ENCODE measurements at places on chromosomes 6 and 20.

- DNase-seq, result no peak
These were observed 665.6 kb downstream of the DHX35 start for GRCh38 chr20:39627765-39628164.

GRCh38 chr20:50400705-50401586 lies 109.2 kb upstream of the PTPN1 start:
- no peak for DNase-seq

GRCh38 chr6:50549026-50549425 lies 164.3 kb upstream of the TFAP2D start:
- peak; percentile 70 for DNase-seq

DNA sequence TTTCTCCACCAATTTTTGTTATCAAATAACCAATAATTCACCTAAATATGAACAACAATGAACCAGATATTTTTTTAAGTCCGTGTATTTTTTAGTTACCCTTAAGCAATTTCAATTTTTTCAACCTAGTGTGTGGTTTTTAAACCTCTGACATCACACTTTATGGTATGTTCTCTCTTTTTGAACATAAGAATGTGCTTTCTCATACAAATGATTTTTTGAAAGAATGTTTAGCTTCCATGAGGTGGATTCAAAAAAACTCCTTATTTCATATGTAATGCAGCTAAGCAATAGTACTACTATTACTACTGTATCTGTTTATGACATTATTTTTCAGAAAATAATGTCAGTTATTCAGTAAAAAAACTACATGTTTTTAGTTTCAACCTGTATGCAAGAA lies 19.4 kb upstream of the MEI4 start:
- DNase-seq, result no peak

DNA sequence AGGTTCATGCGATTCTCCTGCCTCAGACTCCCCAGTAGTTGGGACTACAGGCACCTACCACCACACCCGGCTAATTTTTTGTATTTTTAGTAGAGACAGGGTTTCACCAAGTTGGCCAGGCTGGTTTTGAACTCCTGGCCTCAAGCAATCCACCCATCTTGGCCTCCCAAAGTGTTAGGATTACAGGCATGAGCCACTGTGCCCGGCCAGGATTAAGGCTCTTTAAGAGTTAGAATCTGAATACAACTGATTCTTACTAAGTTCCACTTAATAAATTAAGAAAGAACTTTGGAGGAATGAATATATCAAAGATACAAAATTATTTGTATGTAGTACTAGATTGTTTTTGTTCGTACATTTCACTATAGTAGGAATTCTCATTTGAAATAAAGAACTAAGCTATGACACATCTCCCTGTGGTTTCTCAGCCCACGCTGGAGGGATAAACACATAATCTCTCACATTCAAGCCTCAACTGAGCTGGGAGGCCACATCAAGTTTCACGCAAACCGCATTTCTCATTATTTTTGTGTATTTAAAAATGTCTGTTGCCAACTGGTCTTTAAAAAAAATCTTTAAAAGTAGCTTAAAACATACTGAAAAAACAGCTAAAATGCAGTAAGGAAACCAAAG lies 34.2 kb downstream of the DTNBP1 start:
- no peak for DNase-seq

GRCh38 chr6:47485491-47486135 lies 8.0 kb downstream of the CD2AP start:
- DNase-seq, result no peak

DNA sequence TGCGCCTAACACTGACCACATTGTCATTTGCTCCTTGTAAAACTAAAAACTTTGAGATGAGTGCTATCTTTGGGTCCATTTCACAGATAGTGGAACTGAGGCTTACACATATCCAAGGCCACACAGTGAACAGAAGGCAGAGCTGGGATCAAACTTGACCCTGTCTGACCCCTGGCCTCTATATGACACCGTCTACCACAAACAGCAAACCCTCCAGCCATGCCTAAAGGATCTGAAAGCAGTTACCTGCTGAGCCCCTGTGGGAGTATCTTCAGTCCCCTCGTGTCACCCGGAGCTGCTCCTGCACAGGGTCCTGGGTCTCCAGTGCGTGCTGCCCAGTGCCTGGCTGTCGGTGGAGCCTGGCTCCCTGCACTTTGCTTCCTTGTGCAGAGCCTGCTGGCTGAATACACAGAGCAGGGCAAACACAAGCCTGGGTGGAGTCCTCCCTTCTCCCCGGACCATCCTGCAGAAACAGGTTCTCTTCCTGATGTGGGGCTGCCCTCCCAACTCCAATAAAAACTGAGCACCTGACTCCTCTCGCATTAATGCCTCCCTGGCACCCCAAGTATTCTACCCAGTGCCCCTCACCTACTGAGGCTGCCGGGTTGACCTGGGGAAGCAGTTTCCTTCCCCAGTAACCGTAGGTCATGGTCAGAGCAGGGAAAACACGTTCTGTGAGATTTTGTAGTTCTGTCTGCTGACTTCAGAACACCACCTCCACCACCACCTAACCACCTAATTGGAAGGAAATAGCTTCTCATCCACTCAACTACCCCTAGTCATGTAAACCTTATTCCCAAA lies at the start of gene BCAS1:
TSS of gene BCAS1 (minus strand) at position 408 of the 801 bp plus-strand sequence. CDS start 11,876 bp downstream, outside the sequence.
- DNase-seq, result no peak

DNA sequence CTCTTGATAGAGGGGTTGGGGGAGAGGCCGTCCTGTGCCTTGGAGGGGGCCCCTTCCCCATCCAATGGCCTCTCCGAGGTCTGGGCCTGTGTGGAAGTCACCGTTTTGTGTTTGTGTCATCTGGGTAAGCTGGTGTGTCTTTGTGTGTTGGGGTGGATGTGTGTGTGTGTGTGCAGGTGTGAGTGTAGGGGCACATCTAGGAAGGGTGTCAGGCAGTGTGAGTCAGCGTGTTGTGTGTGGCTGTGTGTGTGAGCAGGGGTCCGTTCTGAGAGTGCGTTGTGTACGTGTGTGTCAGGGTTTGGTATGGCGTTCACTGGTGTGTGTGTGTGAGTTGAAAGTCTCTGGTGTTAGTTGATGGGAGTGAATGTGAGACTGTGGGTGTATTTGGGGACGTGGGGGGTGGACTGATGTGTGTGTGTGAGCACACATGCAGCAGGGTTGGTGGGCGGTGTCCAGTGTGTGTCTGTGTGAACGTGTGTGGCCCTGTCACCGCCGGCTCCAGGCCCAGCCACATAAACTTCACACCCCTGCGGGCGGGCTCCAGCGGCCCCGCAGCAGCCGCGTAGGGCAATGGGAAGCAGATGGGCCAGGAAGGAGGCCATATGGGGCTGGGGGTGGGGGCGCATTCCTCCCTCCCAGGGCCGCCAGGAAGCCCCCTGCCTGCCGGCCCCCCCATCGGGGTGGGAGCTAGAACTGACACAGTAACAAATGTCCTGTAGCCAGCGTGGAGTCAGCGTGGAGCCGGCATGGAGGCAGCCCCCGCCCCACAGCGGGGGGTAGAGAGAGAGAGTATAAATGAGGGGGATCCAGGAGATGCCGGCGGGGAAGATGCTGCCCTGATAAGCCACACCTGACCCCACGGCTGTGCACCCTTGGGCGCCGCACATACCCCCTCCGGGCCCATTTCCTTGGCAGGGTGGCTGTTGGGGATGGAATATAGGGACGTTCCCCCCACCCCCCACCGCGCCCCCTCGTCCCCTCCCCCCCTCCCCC lies 32.1 kb downstream of the SNAI1 start:
- DNase-seq, result peak; percentile 79

DNA sequence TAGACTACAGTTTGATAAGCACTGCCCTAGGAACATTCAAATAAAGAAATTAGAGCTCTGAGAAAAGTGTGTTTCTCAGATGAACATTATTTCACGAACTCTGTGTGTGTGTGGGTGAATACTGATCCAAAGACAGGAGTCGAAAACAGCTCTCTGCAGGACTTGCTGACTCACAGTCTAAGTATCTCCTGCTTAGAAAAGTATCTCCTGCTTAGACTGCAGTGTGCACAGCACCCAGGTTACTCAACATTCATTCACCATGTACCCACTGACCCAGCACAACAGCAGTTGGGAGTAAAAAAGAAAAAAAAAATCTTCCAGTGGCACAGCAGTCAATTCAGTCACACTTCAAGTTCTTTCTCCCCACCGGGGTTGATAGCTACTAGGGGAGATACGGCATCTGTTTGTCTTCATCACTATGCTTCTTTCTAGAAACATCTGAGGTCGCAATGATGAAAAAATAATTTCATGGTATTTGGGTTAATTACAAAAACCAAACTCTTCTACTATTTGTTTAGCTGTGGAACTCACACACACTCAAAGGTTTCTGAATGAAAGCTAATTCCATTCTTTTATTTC lies 48.0 kb downstream of the GCLC start:
- DNase-seq, result no peak

DNA sequence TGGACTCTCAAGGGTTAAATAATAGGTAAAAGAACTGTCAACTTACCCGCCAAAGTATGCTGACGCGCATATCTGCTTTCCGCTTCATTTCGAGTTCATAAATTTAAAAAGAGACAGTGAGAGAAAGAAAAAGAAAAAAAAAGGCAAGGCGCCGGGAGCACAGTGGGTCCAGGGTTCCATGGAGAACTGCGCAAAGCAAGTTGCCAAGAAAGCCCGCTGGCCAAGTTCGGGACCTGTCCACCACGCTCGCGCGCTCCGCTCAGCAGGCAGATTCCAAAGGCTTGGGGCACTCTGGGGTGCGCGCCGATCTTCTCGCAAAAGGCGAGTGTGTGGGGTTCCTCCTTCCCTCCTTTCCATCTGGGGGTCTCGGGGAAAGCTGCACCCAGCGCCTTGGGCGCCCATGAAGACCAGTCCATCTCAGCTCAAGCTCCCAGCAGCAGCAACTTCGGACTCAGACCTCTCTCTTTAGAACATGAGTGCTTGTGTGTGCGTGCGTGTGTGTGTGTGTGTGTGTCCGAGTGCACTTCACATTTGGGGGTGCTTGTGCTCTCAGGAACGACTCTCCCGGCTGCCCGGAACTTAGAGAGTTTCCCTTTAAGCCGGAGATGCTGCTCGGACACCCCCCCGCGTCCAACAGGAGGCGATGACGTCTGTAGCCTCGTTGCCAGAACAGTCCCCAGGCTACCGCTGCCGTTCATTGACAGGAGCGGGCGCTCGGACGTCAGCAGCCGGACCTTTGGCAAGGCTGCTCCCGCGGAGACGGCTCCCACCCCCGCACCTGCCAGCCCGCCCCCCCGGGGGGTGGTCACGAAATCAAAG lies 180.0 kb downstream of the TBXT start:
- DNase-seq, result no peak

DNA sequence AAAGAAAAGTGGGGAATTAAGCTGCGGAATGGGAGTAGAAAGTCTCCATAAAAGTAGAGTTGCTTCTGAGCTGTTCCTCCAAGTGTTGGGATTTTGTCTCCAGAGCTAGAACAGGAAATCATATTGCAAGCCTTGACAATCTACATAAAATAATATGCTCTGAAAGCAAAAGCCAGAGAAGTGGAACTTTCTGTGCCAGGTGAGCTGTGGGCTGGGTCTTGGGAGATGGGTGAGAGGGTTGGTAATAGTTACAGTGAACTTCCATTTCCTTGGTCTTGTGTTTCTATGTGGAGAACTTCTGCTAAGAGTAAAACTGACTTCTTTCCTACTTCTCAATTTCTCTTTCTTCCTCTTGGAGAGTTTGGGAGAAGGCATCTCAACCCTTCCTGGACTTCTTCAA lies 6.3 kb upstream of the HMGN4 start:
- DNase-seq, result no peak

DNA sequence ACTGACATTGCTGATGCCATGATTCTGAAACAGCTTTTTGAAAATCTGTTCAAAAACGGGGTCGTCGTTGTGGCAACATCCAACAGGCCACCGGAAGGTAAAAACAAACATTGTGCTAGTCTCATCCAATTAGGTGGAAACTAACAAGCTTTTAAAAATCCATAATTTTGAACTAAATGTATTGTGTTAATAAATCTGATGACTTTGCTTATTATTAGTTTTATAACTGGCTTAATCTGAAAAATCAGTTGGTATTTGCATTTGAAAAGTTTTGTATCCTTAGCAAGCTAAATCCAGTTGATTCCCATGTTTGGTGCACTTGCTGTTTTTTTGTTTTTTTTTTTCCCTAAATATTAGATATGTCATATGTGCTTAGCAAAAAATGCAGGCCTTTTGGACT lies 71.4 kb downstream of the AFG1L start:
- DNase-seq, result no peak

DNA sequence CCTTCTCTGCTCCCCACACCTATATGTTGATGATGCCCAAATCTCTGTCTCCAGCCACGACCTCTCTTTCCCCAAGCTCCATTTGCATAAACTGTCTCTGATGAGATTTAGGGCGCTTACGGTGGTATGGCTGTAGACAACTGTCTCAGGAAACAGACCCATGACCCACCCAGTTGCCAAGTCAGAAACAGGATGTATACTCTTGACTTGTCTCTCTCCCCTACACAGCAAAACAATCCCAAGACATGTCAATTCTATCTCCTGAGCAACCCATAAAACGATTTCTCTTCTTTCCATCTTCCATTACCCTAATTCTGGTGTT lies 13.9 kb downstream of the GNL1 start:
- DNase-seq, result no peak

- no peak for DNase-seq
These were observed 85.5 kb downstream of the ARID1B start for GRCh38 chr6:156862711-156863110.

- no peak for DNase-seq
These were observed 26.8 kb upstream of the SLC9A8 start for GRCh38 chr20:49785852-49786175.

GRCh38 chr6:14178083-14178445 lies 60.5 kb downstream of the CD83 start:
- DNase-seq, result no peak

- peak; percentile 31 for DNase-seq
These were observed 33.6 kb downstream of the GFOD1 start for GRCh38 chr6:13453771-13454251.

GRCh38 chr20:1062334-1063010 lies 55.9 kb upstream of the PSMF1 start:
- no peak for DNase-seq

DNA sequence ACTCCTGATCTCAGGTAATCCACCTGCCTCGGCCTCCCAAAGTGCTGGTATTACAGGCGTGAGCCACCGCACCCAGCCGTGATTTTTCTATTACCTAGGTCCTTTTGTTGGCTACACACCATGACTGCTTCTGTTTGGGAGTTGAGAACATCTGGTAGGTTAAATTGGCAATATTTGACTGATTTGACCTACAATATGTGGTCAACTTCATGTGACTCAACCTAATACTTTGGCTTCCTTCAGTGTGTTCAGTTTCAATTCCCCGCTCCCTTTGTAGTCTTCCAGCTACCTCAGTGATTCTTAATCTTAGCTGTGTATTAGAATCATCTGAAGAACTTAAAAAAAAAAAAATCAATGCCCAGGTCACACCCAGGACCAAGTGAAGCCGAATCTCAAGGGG lies 47.4 kb downstream of the MYB start:
- no peak for DNase-seq

- no peak for DNase-seq
These were observed 747 bp upstream of the PTPRA start for GRCh38 chr20:2872459-2873009.

- DNase-seq, result peak; percentile 31
These were observed 651 bp upstream of the TAPBP start for GRCh38 chr6:33314515-33314942.

- DNase-seq, result no peak
These were observed 119.4 kb upstream of the GJE1 start for GRCh38 chr6:142013287-142013686.

- DNase-seq, result no peak
These were observed 120.7 kb upstream of the ADGRF1 start for GRCh38 chr6:47162793-47163192.

Measured in SK-N-DZ (cell line).